ENCODE measurements at places on chromosomes 3 and 15. TPM values are rescaled to one million over a fixed set of nuclear protein-coding genes. Genes with fewer than 3 reads are reported as not detected.

GOLGA6D gene
- total RNA-seq, result not detected

GRCh38 chr3:128167973-128168674 is 14.8 kb downstream of the EEFSEC start:
- no peak for DNase-seq

- DNase-seq, result no peak
Measured at GRCh38 chr3:69219101-69219708, 96.8 kb upstream of the LMOD3 start.

DNA sequence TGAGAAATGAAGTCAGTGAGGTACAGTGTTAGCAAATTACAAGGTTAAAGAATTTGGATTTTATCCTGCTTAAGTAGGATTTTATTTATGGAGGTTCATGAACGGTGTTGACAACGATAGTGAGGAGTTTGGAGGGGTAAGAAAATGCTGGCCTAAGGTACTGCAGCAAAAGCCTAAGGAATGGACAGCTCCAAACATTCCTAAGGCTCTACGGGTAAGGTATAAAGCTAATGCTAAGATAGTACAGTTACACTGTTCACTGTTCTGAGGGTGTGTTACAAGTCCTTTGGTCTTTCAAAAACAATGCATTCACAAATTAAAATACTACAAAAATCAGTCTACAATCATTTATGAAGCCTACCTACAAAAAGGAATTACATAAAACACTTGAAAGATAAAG is 7.3 kb downstream of the MTMR10 start:
- no peak for DNase-seq

GRCh38 chr15:60179786-60180391 is 175.8 kb downstream of the FOXB1 start:
- no peak for DNase-seq

DNA sequence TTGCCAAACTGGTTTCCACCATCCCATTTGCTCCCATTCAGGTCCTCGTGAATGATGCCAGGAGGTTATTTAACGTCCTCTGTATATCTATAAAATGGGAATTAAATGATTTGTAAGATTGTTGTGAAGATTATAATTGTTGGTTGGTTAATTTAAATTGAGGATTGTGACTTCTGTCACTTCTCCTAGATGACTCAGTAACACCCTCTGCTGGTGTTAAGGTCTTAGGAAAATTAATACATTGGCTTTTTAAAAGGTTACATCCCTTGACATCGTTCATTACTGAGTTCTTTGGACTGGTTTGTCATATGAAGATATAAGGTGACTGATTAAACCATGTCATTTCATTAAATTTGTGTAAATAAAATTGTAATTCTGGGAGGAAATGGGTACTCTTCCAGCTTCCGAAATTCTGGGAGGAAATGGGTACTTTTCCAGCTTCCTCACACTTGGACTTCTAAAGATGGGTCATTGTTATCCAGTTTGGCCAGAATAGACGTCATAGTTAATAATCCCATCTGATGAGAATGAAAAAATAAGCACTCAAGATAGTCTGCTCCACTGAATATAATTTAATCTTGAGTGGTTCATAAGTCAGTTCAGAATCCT is 33.3 kb upstream of the PAQR5 start:
- DNase-seq, result no peak

- no peak for DNase-seq
Measured at GRCh38 chr15:60087561-60087960, 83.5 kb downstream of the FOXB1 start.

P2RY13 gene
- not detected for total RNA-seq

DNA sequence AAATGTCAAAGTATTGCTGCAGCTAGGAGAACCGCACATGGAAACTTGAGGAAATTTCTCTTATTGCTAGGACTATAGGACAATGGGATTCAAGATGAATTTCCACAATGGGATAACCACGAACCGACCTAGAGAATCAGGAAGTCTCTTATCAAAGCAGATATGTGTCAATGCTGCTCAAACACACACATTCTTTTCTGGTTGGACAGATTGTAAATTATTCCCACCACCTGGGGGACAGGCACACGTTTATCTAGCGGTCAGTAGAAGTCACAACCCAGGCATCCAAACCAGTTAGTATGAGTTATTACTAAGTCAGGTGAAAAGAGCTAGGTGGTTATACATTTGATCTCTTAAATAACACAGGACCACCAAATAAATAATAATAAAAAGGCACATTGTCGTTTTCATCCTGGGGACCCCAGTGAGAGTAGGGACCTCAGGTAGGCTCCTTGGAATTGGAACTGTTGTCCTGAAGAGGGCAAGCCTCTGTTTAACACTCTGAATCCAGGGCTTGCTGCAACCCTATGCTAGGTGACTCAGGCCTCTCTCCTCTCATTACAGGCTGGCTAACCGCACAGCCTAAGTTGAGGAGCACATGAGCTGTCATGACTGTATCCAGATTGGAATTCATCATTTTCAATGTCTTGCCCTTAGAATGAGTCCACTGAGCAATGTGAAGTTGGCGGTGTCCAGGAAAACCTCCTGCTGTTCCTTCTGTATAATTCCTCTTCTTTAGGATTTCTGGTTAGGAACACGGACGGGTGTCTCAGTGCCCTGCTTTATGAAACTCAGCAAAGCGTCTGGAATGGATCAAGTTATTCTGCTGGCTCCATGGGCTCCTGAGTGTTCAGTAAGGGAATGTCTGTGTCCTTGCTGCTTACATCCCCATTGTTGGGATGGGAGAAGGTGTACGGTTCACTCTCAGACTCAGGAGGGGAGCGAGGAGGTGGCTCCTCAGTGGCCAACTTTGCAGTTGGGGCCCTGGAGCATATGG is 59.0 kb downstream of the CLEC3B start:
- no peak for DNase-seq

MESP2 gene
- total RNA-seq, result not detected

- no peak for DNase-seq
Measured at GRCh38 chr15:26771578-26772153, 1.2 kb downstream of the GABRB3 start.

MITF gene
- total RNA-seq, result 0.54 TPM

DNA sequence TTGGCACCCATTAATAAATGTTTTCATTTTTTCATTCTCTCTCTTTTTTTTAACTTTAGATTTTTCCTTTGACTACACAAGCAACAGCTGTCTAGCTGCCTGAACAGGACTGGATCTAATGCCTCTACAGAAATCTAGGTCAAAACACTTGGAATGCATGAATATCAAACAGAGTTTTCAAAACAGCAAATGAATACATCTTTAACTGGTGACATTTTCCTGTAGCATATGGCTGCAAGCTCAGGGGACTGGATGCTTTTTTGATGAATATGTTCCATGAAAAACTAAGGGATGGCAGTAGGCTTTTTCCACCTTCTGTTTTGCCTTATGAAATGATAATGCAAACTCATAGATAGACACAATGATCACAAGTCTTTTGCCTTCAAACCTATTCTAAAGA is 661.7 kb downstream of the MCTP2 start:
- no peak for DNase-seq

RYR3 gene
- total RNA-seq, result 0.02 TPM

- no peak for DNase-seq
Measured at GRCh38 chr3:123688241-123688747, 103.4 kb upstream of the HACD2 start.

GRCh38 chr15:74653426-74654102 is 37.9 kb downstream of the CLK3 start:
- DNase-seq, result no peak

C3orf20 gene
- 0.26 TPM for total RNA-seq

GRCh38 chr15:56249092-56249491 is 5.4 kb upstream of the RFX7 start:
- DNase-seq, result no peak

TRIM59 gene
- total RNA-seq, result 33.2 TPM

- no peak for DNase-seq
Measured at GRCh38 chr3:125634336-125634950, 39.1 kb upstream of the OSBPL11 start.

SLC12A1 gene
- total RNA-seq, result not detected

GOLGA8S gene
- total RNA-seq, result 0.08 TPM

MESP1 gene
- 4.6 TPM for total RNA-seq

DNA sequence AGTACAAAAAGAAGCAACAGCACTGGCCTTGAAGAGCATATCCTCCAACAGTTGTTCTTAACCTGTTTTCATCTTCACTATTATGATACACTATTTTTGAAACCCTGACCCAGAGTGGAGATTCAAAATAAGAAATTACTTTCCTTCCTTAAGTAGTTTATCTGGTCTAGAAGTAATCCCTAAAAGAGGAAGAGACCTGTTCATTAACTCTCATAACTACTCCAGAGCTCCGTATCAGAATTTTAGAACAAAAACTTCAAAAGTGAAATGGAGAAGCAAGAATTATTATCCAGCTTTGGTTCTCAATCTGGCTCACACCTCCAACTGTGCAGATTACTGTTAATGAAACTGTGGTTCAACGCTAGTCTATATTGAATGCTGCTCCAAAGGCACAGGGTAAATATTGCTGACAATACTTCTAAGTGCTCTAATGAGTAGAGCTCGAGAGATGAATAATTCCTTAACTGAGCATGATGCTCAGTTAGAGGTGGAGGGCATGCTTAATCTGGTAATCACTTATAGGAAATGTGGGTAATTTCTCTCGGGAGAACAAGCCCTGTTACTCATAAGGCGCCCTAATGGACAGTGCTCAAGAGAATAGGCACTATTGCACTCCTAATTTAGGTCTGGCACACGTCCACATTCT is 5.2 kb downstream of the LCMT2 start:
- no peak for DNase-seq

CELSR3 gene
- total RNA-seq, result 11.6 TPM
